ENCODE measurements at places on chromosomes 13 and 19. TPM values are rescaled to one million over a fixed set of nuclear protein-coding genes. Genes with fewer than 3 reads are reported as not detected.

DNA sequence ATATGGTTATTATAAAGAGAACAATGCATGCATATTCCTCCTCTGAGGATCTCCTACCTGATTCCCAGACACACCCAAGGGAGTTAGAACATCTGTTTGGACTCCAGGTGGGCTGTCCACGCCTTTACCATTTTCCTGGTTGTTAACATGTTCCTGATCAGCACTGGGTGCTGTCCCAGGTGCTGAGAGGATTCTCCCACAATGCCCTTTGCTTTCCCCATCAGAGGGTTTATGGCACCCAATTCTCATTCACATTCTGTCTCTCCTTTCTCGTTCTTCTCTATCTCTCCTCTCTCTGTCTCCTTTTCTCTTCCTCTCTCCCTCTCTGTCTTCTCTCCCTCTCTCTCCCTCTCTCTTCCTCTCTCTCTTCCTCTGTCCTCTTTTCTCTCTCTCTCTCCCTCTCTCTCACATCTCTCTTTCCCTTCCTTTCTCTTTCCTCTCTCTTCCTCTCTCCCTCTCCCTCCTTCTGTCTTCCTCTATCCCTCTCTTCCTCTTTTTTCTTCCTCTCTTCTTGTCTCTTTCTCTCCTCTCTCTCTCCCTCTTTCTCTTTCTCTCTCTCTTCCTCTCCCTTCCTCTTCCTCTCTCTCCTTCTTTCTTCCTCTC, 3.3 kb upstream of the RDH13 start:
- peak; percentile 23 for DNase-seq

GRCh38 chr13:32650705-32651311, 64.6 kb downstream of the PDS5B start:
- DNase-seq = peak; percentile 70

Gene SOX1
- total RNA-seq = not detected

GRCh38 chr19:5967994-5968430, 9.9 kb downstream of the RANBP3 start:
- DNase-seq = peak; percentile 81

- DNase-seq = no peak
Observed at GRCh38 chr13:35594096-35594495, 117.6 kb upstream of the MAB21L1 start.

GRCh38 chr19:50384685-50385535, 763 bp downstream of the POLD1 start:
- peak; percentile 66 for DNase-seq

GRCh38 chr13:20171364-20171763, 10.5 kb upstream of the GJA3 start:
- no peak for DNase-seq

Gene RFXANK
- 30.6 TPM for total RNA-seq

Gene HNRNPA1L2
- 1.2 TPM for total RNA-seq

DNA sequence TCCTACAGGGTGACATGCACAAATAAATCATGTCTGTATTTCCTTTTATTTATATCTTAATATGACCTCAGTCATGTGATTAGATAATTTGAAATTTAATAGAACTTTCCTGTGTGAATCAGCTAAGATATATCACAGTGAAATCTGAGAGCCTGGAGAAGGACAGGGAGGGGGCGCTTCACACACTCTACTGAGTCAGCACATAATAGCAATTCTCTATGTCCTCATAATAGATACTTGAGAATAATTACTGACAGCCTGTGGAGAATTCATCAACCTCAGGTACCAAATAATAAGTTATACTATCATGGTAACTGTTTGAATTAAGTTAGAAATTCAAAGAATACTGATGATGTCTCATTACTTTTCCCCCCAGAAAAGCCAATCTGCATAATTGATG, 98.0 kb upstream of the SLC10A2 start:
- DNase-seq = no peak

DNA sequence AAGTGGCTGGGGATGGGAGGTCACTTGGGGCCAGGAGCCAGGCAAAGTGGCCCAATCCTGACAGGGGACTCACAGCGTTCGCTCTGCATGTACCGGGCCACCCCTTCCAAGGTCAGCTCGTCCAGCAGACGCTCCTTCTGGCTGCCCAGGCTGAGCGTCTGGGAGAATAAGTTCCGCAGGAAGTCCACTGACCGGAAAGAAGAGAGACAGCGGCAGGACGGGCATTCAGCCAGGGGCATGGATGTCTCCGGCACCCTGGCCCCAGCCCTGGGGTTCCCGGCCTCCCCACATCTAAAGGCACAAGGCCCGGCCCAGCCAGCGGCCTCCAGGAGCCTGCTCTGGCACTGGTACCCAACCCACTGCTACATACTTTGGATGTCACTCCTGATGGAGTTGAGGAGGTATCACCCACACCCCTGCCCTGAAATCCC, 6.1 kb downstream of the SIRT2 start:
- no peak for DNase-seq
